ENCODE measurements at places on chromosomes 3 and 15.

DNA sequence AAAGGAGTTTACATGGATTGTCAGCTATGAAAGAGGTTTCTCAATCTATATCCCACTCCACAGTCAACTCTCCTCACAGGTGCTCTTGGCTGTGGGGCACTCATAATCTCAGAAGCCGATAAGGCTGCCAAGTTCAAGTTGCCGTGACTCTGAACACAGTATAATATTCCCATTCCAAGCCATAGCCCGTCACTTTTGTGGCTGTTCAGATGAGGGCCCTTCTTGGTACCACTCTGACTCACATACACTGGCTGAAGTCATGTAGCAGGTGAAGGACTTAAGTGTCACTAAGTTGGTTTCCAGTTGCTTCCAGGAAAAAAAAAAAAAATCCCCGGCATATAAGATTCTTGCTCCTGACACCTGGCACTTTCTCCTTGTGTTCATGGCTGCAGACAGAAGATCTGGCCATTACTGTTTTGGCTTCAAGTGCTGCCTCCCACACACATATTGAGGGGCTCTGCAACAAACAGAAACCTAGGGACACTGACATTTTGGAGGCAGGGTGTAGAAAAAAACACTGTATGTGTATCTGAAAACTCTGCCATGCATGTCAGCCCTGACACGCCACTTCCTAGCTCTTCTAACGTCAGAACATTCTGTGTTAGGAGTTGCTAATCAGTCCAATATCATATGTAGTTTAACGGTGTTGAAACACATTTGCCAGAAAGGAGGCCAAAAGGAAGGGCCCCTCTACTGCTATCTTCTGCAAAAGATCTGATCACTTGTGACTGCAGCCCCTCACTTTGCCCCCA is 170.2 kb upstream of the ICE2 start:
- no peaks in the 10 kb centered on the region for H3K36me3 ChIP-seq
- no peak overlapping the region for H3K27ac ChIP-seq
- peaks cover 76% of the 10 kb centered on the region for H3K4me1 ChIP-seq
- no peak overlapping the region for H3K4me3 ChIP-seq
- H3K27me3 ChIP-seq = peaks cover 20% of the 10 kb centered on the region
- no peak for DNase-seq

GRCh38 chr3:30290479-30290878 is 315.9 kb upstream of the TGFBR2 start:
- no peak overlapping the region for H3K27ac ChIP-seq
- H3K27me3 ChIP-seq = no peaks in the 10 kb centered on the region
- no peak for DNase-seq
- no peak overlapping the region for H3K4me3 ChIP-seq
- peaks cover 9% of the 10 kb centered on the region for H3K4me1 ChIP-seq

- H3K4me1 ChIP-seq = no peaks in the 10 kb centered on the region
- no peak overlapping the region for H3K4me3 ChIP-seq
- H3K27me3 ChIP-seq = no peaks in the 10 kb centered on the region
- H3K36me3 ChIP-seq = no peaks in the 10 kb centered on the region
- DNase-seq = no peak
Observed at GRCh38 chr3:80006315-80006714, 238.5 kb upstream of the ROBO1 start.

DNA sequence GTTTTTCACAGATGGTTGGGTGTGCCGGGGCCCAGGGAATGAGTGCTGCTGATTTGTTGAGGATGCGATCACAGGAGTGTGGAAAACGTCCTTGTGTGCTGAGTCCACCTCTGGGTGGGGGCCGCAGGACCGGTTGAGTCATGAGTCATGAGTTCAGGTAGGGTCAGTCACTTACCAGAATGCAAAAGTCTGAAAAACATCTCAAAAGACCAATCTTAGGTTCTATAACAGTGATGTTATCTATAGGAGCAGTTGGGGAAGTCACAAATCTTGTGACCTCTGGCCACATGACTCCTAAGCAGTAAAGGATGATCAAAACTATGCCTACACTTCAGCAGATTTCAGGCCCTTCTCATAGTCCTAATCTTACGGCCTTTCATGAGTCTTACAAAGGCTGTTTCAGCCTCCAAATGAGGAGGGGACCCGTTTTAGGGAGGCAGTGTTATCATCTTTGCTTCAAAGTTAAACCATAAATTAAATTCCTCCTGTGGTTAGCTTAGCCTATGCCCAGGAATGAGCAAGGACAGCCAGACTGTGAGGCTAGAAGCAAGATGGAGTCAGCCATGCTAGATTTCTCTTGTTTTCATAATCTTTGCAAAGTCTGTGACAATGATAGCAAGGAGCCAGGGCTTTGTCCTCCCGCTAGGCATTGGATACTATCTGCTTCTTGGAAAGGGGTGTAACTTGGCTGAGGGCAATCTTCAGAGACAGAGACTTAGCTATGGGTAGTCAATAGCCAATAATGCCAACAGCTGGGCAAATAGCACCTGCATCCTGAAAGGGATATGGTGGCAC is 30.6 kb upstream of the PIAS1 start:
- H3K27ac ChIP-seq = no peak overlapping the region
- H3K4me3 ChIP-seq = no peak overlapping the region
- peaks cover 21% of the 10 kb centered on the region for H3K4me1 ChIP-seq
- no peaks in the 10 kb centered on the region for H3K36me3 ChIP-seq
- H3K27me3 ChIP-seq = peaks cover 5% of the 10 kb centered on the region
- DNase-seq = no peak

GRCh38 chr15:101439920-101440319 is 49.6 kb downstream of the PCSK6 start:
- H3K27ac ChIP-seq = no peak overlapping the region
- no peak for DNase-seq
- H3K27me3 ChIP-seq = peaks cover 6% of the 10 kb centered on the region
- H3K4me3 ChIP-seq = no peak overlapping the region

- peaks cover 8% of the 10 kb centered on the region for H3K27me3 ChIP-seq
- peak overlapping the region; percentile 95 for H3K4me3 ChIP-seq
- peaks cover under 1% of the 10 kb centered on the region for H3K36me3 ChIP-seq
- DNase-seq = peak; percentile 65
- H3K27ac ChIP-seq = peak overlapping the region; percentile 99
- H3K4me1 ChIP-seq = peaks cover 85% of the 10 kb centered on the region
Observed at GRCh38 chr3:39150803-39151631, 2.4 kb downstream of the CSRNP1 start.

GRCh38 chr3:117409701-117410459 is 700.3 kb downstream of the TUSC7 start:
- H3K4me1 ChIP-seq = peaks cover 3% of the 10 kb centered on the region
- H3K27me3 ChIP-seq = peaks cover 4% of the 10 kb centered on the region
- H3K27ac ChIP-seq = no peak overlapping the region
- DNase-seq = no peak
- H3K4me3 ChIP-seq = no peak overlapping the region
- no peaks in the 10 kb centered on the region for H3K36me3 ChIP-seq

- H3K4me3 ChIP-seq = peak overlapping the region; percentile 38
- H3K36me3 ChIP-seq = no peaks in the 10 kb centered on the region
- H3K27me3 ChIP-seq = peaks cover 27% of the 10 kb centered on the region
- DNase-seq = no peak
- H3K4me1 ChIP-seq = peaks cover 34% of the 10 kb centered on the region
Observed at GRCh38 chr15:31975830-31976229, 54.5 kb upstream of the CHRNA7 start.

DNA sequence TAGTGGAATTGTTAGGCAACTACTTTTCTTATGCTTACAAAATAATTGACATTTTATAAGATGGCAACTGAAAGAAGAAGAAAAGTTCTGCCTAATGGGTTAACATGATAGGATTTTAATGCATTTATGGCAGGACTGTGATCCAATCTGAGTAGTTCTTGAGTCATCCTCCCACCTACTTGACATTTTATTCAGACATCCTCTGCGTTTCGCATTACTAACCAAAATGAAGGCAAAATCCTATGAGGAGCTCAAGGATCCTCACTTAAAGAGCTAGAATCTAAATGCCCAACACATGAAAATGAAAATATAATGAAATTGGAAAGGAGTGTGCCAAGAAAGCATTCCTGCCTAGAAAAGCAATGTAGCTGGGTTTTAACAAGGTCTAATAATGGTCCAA is 581.1 kb upstream of the SEMA6D start:
- peaks cover 2% of the 10 kb centered on the region for H3K36me3 ChIP-seq
- peaks cover 3% of the 10 kb centered on the region for H3K27me3 ChIP-seq
- H3K4me3 ChIP-seq = no peak overlapping the region
- H3K4me1 ChIP-seq = no peaks in the 10 kb centered on the region
- no peak overlapping the region for H3K27ac ChIP-seq
- DNase-seq = no peak

- H3K4me1 ChIP-seq = peaks cover 15% of the 10 kb centered on the region
- no peak overlapping the region for H3K27ac ChIP-seq
- H3K36me3 ChIP-seq = no peaks in the 10 kb centered on the region
- DNase-seq = no peak
- no peaks in the 10 kb centered on the region for H3K27me3 ChIP-seq
Observed at GRCh38 chr3:18245721-18246120, 179.4 kb downstream of the SATB1 start.

DNA sequence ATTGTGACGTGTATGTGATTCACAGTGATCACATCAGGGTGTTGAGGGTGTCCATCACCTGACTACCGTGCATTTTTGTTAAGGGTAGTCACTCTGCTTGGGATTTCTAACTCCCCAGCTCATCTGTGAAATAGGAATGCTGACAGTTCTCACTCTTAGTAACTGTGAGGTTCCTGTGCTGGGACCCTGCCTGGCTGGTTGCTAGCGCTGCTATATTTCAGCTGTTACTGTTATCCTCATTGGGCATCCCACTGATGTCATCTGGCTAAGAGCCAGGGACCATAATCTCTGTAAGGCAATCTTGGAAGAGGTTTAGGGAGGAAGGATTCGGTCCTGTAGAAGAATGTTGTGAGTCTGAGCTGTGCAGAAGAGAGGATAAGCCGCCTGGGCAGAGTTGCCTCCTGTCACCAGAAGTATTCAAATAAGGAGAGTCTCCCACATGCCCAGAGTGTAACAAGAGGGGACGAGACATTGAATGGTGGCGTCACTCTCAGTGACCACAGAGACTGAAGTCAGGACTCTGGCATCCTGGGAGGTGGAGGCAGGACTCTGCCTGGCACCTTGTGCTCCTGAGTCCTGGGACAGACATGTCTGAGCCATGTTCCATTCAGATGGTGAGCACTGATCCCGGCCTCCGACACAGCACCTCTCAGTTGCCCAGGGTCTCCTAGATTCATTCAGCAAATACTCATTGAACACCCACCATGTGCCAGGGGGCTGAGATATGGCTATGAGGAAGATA is 52.2 kb downstream of the FBLN2 start:
- no peak overlapping the region for H3K4me3 ChIP-seq
- peaks cover 16% of the 10 kb centered on the region for H3K4me1 ChIP-seq
- H3K36me3 ChIP-seq = no peaks in the 10 kb centered on the region
- H3K27me3 ChIP-seq = peaks cover 17% of the 10 kb centered on the region

GRCh38 chr3:181712226-181712552 is 464 bp downstream of the SOX2 start:
- DNase-seq = peak; percentile 55
- no peak overlapping the region for H3K4me3 ChIP-seq
- peak overlapping the region; percentile 82 for H3K27ac ChIP-seq
- H3K36me3 ChIP-seq = no peaks in the 10 kb centered on the region
- H3K4me1 ChIP-seq = peaks cover 53% of the 10 kb centered on the region

- H3K36me3 ChIP-seq = no peaks in the 10 kb centered on the region
- no peak for DNase-seq
- H3K4me1 ChIP-seq = no peaks in the 10 kb centered on the region
Observed at GRCh38 chr3:157477441-157477840, 25.8 kb downstream of the VEPH1 start.

GRCh38 chr3:9097495-9097894 is 134.2 kb upstream of the RAD18 start:
- H3K4me1 ChIP-seq = peaks cover 51% of the 10 kb centered on the region
- no peak for DNase-seq
- no peak overlapping the region for H3K27ac ChIP-seq
- peaks cover 14% of the 10 kb centered on the region for H3K36me3 ChIP-seq
- peaks cover 8% of the 10 kb centered on the region for H3K27me3 ChIP-seq

- H3K27ac ChIP-seq = no peak overlapping the region
- H3K36me3 ChIP-seq = peaks cover 67% of the 10 kb centered on the region
- H3K4me3 ChIP-seq = no peak overlapping the region
Observed at GRCh38 chr3:128068156-128068620, 16.0 kb downstream of the SEC61A1 start.

- no peaks in the 10 kb centered on the region for H3K36me3 ChIP-seq
- peaks cover 15% of the 10 kb centered on the region for H3K4me1 ChIP-seq
- peaks cover 4% of the 10 kb centered on the region for H3K27me3 ChIP-seq
Observed at GRCh38 chr3:130854208-130854864, 39.5 kb upstream of the ATP2C1 start.

DNA sequence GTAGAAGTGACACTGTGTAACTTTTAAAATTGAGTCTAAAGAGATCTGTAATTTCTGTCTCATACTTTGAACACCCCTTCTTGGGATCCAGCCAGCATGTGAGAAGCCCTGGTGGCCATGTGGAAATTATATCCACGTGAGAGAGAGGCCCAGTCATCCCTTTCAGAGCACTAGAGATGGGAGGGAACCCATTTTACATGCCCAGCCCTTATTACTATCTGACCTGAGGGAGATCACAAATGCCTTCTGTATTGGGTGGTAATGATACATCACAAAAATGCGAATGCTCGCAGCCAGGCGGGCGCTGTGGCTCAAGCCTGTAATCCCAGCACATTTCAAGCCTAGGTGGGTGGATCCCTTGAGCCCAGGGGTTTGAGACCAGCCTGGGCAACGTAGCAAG is 27.3 kb upstream of the TRAK1 start:
- H3K36me3 ChIP-seq = no peaks in the 10 kb centered on the region
- H3K4me3 ChIP-seq = no peak overlapping the region
- DNase-seq = no peak
- H3K27me3 ChIP-seq = no peaks in the 10 kb centered on the region
- H3K4me1 ChIP-seq = peaks cover 54% of the 10 kb centered on the region

DNA sequence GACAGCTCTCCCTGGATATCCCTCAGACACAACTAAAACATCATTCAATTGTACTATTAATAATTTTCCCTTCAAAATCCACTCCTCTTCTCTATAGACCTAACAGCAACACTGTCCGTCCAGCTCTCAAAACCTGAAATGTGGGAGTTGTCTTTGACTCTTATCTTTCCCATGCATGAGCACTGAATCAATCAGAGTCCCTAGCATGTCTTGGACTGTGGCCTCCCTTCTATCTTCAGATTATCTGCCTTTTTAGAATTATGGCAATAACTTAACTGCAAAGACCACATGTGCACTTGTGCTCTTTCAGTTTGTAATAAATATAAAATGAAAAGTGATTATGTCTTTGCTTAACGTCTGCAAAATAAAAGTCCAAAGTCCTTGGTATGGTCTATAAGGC is 107.0 kb downstream of the UBE3A start:
- H3K36me3 ChIP-seq = peaks cover 76% of the 10 kb centered on the region
- H3K4me3 ChIP-seq = no peak overlapping the region
- H3K4me1 ChIP-seq = peaks cover 14% of the 10 kb centered on the region
- H3K27ac ChIP-seq = no peak overlapping the region

All from nephron progenitor cell (in vitro differentiated cells).